ENCODE measurements at places on chromosomes 4 and X. TPM values are rescaled to one million over a fixed set of nuclear protein-coding genes. Genes with fewer than 3 reads are reported as not detected.

STIM2 gene
- total RNA-seq = 46.6 TPM

- peaks cover 11% of the 10 kb centered on the region for H3K4me1 ChIP-seq
- no peak overlapping the region for H3K4me3 ChIP-seq
- no peak for DNase-seq
These were observed 8.8 kb downstream of the DDX53 start for GRCh38 chrX:23008431-23009099.

HTN3 gene
- not detected for total RNA-seq

- H3K4me3 ChIP-seq = no peak overlapping the region
- H3K27me3 ChIP-seq = peaks cover 2% of the 10 kb centered on the region
- H3K27ac ChIP-seq = no peak overlapping the region
- no peaks in the 10 kb centered on the region for H3K36me3 ChIP-seq
These were observed 185.5 kb upstream of the RBPJ start for GRCh38 chr4:26135331-26135730.

GRCh38 chrX:150329868-150330267 lies 33.2 kb upstream of the MAMLD1 start:
- no peak overlapping the region for H3K27ac ChIP-seq
- DNase-seq = no peak
- H3K4me3 ChIP-seq = no peak overlapping the region
- H3K36me3 ChIP-seq = no peaks in the 10 kb centered on the region
- peaks cover 9% of the 10 kb centered on the region for H3K4me1 ChIP-seq

PABPC1L2A gene
- total RNA-seq = not detected

- no peaks in the 10 kb centered on the region for H3K27me3 ChIP-seq
- no peaks in the 10 kb centered on the region for H3K4me1 ChIP-seq
- H3K36me3 ChIP-seq = no peaks in the 10 kb centered on the region
- no peak overlapping the region for H3K27ac ChIP-seq
- no peak overlapping the region for H3K4me3 ChIP-seq
These were observed 185.6 kb downstream of the ADAMTS3 start for GRCh38 chr4:72383439-72383838.

- H3K4me1 ChIP-seq = no peaks in the 10 kb centered on the region
- H3K27me3 ChIP-seq = no peaks in the 10 kb centered on the region
- H3K4me3 ChIP-seq = no peak overlapping the region
- H3K36me3 ChIP-seq = peaks cover 10% of the 10 kb centered on the region
These were observed 127.0 kb upstream of the SH3RF1 start for GRCh38 chr4:169397762-169398161.

DNA sequence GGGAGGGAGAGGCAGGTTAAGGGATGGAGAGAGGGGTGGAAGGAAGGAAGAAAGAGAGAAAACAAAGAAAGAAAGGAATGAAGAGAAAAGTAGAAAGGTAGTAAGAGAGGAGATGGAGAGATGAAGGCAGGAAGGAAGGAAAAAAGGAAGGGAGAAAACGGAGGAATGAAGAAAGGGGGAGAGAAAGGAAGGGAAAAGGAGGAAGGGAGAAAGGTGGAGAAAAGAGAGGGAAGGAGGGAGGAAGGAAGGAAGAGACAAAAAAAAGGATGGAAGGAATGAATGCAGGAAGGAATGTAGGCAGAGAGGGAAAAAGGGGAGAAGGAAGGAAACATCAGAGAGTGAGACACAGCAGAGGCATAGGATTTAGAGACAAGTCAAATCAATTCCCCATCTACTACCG lies 68.2 kb downstream of the DKK2 start:
- no peak overlapping the region for H3K4me3 ChIP-seq
- H3K27ac ChIP-seq = no peak overlapping the region
- H3K4me1 ChIP-seq = no peaks in the 10 kb centered on the region
- H3K36me3 ChIP-seq = no peaks in the 10 kb centered on the region
- no peaks in the 10 kb centered on the region for H3K27me3 ChIP-seq

DNA sequence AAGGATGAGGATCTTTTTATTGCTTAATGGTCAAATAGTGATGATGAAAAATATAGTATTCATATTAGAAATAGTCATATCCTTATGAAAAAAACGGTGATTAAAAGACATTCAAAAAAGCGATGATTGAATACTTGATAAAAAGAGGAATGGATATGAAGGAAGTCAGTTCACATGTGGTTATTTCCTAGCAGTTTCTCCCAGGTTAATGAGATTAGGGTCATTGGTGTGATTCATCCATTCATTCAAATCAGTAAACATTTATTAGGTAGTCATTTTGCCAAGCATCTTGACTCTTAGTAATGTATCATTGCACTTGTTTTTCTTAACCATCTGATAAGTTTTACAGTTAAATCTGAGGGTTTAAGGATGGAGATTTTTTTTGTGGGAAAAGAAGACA lies 294.1 kb downstream of the ARHGAP24 start:
- H3K4me3 ChIP-seq = no peak overlapping the region
- H3K27me3 ChIP-seq = peaks cover 2% of the 10 kb centered on the region
- H3K36me3 ChIP-seq = no peaks in the 10 kb centered on the region
- no peaks in the 10 kb centered on the region for H3K4me1 ChIP-seq
- no peak overlapping the region for H3K27ac ChIP-seq
- DNase-seq = no peak

DNA sequence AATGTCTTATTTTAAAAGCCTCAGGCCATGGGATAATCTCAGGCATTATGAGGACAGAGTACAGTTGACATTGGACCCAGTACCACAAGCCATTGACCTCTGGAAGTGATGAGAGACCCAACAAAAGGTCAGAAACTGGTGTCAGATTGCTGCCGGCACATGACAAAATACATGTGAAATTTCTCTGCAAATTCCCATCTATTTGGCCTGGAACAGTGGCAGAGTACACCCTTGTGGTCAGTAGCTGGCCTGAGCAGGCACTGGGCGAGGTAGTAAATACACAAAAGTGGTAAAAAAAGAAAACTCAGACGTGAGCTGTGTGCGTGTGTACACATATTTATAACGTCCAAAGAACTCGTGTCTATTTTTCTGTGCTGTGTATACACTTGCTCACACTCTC lies 155.5 kb downstream of the DHX15 start:
- no peaks in the 10 kb centered on the region for H3K4me1 ChIP-seq
- DNase-seq = no peak
- H3K4me3 ChIP-seq = no peak overlapping the region
- H3K27ac ChIP-seq = no peak overlapping the region
- no peaks in the 10 kb centered on the region for H3K36me3 ChIP-seq

- H3K27ac ChIP-seq = no peak overlapping the region
- H3K36me3 ChIP-seq = no peaks in the 10 kb centered on the region
- DNase-seq = no peak
These were observed 92.9 kb upstream of the GPRIN3 start for GRCh38 chr4:89400287-89401035.

AMER1 gene
- 3.4 TPM for total RNA-seq

PRKG2 gene
- 0.54 TPM for total RNA-seq

GRCh38 chr4:98411731-98412130 lies 150.5 kb downstream of the RAP1GDS1 start:
- H3K4me1 ChIP-seq = peaks cover 4% of the 10 kb centered on the region
- H3K27me3 ChIP-seq = no peaks in the 10 kb centered on the region
- peaks cover 39% of the 10 kb centered on the region for H3K36me3 ChIP-seq
- H3K4me3 ChIP-seq = no peak overlapping the region

DUX4 gene
- not detected for total RNA-seq

DNA sequence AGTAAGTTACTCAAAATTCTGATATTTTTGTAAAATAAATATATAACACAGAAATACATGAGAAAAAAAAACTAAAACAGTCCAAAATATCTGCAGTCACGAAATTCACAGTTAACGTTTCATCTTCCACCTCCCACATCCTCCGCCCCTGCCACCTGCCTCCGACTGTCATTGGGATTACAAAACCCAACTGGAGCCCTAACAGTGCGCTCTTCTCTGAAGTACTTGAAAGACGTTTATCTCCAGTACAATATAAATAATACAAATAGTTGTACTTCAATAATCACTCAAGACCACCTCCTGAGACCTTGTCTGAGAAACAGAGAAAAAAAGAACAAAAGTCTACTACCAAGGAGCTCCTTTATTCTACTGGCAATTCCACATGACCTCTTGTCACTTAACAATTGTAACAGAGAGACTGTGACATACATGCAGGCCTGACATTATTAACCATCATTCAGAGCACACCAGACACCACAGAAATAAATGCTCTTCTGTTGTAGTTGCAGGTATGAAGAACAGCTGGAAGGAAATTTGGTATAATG lies 280.6 kb downstream of the PPP3CA start:
- DNase-seq = no peak
- no peaks in the 10 kb centered on the region for H3K27me3 ChIP-seq
- peaks cover 5% of the 10 kb centered on the region for H3K36me3 ChIP-seq
- no peak overlapping the region for H3K27ac ChIP-seq
- H3K4me3 ChIP-seq = no peak overlapping the region
- H3K4me1 ChIP-seq = no peaks in the 10 kb centered on the region

- peak; percentile 6 for DNase-seq
- H3K4me1 ChIP-seq = peaks cover 12% of the 10 kb centered on the region
- H3K4me3 ChIP-seq = no peak overlapping the region
- no peaks in the 10 kb centered on the region for H3K36me3 ChIP-seq
- H3K27ac ChIP-seq = no peak overlapping the region
- no peaks in the 10 kb centered on the region for H3K27me3 ChIP-seq
These were observed 13.0 kb downstream of the RGN start for GRCh38 chrX:47091149-47091775.

DNA sequence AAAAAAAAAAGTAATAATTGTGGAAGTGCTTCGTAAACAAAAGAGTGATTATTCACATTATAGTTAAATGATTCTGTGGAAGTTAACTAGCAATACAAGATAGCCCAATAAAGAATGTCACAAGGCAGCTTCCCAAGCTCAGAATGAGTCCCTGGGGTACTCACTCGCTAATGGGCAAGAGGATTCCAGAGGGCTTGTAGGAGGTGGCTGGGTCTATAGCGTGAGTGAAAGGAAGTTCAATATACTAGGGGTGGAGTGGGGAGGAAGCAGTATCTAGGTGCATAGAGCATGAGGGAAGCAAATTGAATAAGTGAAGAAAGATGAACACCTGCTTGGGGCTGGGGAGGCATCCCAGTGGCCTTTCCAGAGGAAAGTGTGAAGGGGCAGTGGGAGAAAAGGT lies 42.5 kb downstream of the RTL5 start:
- no peak overlapping the region for H3K27ac ChIP-seq
- H3K36me3 ChIP-seq = no peaks in the 10 kb centered on the region
- no peaks in the 10 kb centered on the region for H3K4me1 ChIP-seq
- DNase-seq = no peak

Data from activated CD8-positive, alpha-beta T cell treated with anti-CD3 and anti-CD28 coated beads for 36 hours (primary cell).